ENCODE measurements at places on chromosomes 11 and 22.
A peak's percentile ranks its signal among the peaks of the same experiment; 100 is the strongest.

GRCh38 chr11:86740628-86741483 is 59.5 kb upstream of the PRSS23 start:
- DNase-seq, result peak; percentile 30

DNA sequence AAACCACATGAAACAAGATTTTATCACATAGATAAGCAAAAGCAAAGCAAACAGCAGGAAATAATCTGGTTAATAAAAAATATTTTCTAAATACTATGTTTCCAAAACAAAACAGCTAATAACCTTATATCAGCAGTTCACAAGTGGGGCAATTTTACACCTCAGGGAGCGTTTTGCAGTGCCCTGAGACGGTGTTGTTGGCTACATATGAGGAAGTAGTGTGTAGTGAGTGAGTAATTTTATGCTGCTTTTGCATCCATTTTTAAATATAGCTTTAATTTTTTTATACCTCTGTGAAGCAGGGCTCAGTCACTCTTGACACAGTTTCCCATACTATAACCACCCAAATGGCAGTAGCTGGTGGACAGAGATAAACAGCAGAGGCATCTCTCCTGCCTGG is 438.5 kb upstream of the B3GAT1 start:
- no peak for DNase-seq

GRCh38 chr11:862081-862661 is 19.5 kb downstream of the TSPAN4 start:
- no peak for DNase-seq

GRCh38 chr11:75615751-75616150 is 53.1 kb downstream of the MAP6 start:
- no peak for DNase-seq

DNA sequence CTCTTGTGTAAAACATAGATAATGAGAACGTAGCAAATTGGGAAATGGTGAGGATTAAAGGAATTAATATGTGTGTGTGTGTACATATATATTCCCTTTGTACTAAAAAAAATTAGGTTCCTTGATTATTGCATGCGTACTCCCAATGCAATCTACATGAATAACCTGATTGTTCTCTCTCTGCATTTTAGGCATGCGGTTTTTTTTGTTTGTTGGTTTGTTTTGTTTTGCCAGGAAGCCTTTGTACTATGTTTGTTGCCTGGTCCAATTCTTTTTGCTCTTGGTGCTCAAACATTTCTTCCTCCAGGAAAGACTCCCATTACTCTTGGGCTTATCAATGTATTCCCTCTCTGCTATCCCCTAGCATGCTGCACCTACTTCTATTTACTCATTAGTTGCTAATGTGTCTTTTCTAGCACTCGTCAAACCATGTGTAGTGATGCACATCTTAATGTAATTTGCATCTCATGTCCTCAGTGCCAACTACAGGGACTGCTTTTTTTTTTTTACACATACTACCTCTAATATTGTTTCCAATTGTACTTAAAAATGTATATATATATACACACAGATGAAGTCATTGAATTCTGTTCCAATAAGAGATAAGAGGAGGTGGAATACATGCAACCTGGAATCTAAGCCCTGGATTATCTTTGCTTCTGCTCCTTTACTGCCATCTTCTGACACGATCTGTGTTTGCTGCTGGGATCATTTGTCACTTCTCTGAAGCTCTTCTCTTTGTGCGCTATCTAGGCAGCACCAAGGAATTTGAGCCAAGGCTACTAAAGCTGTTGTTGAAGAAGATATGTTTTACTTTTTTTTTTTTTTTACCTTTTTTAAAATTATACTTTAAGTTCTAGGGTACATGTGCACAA is 197.2 kb upstream of the ANO3 start:
- DNase-seq, result no peak
